NCI-H774 (cell line): ENCODE measurements at places on chromosomes 11 and 22.

- DNase-seq: no peak
Measured at GRCh38 chr11:19441752-19442553, 201.2 kb upstream of the E2F8 start.

DNA sequence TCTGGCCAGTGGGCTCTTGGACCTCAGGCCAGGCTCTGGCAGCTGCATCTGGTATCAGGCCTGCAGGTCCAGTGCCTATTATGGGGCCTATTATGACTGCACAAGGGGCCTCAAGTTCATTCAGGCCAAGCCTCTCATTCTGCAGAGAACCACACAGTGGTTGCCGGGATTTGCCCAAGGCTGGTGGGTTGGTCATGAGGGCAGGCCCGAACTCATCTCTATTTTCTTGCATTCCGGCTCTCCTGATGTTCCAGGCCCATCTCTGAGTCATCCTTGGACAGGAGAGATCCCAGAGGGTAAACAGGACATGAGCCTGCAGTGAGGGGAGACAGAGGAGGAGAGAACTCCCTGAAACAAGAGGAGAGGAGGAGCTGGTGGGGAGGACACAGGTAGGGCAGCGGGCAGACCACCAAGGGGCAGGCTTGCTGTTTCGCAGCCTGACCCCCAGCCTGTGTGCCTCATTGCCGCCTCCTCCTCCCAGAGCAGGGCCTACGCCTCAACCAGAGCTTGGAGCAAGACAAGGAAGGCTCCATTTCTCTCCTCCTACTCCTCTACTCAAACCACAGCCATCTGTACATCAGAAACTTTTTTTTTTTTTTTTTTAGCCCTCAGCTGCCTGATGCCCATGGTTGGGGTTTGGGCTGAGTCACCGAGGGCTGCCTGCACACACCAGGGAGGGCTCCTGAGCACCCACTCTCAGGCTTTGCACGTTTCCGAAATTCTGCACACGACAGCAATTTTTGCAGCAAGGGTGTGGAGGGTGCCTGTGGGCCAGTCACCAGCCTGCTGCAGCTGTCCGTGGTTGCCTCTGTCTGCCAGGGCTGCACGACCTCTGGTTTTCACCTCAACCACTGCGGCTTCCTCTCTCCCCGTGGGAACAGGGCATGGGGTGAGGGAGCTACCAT is 12.7 kb upstream of the TREH start:
- DNase-seq: no peak

DNA sequence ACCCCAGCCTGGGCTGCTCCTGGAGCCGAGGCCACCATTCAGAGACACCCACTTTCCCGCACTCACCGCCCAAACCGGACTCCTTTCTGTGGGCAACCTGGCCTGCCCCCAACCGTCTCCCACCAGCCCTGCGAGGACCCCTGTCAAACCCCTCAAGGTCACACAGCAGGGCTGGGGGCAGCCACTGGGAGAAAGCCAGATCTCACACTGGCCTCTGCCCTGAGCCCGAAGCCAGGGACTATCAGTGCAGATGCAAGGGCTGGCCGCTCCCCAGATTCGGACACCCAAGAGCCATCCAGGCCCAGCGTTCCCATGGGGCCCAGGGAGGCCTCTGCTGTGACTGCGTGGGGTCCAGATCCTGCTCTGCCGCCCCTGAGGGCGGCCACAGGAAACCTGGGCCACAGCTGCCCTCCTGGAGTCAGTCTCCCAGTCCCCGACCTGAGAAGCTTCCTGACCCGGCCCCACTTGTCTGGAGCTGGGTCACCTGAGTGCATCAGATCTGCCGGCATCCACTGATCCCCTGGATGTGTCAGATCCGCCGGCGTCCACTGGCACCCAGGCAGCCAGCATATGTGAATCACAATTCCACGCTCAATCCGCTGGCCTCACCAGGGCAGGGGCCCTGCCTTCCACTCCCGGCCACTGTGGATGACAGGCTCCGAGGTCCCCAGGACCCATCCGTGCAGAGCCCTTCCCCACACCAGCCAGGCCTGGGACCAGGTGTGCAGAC is 139.7 kb downstream of the BRD1 start:
- no peak for DNase-seq

DNA sequence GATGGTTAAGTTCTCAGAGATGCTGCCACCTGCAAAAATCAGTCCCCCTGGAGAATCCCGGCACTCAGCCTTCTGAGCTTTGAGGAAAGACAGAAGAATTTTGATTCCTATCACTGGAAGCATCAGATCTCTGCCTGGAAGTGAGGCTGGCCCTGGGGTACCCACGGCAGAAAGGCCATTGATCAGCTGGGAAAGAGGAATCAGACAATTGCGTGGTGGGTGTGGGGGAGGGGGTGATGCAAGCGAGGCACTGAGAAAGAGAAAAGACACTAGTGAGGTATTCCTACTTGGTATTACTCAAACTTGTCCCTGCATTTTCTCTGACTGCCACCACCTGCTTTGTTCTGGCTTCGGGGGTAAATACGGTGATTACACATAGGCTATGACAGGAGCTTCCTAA is 96.1 kb downstream of the FEZ1 start:
- no peak for DNase-seq

- DNase-seq: no peak
Measured at GRCh38 chr22:43183496-43184277, 3.2 kb downstream of the TTLL12 start.

DNA sequence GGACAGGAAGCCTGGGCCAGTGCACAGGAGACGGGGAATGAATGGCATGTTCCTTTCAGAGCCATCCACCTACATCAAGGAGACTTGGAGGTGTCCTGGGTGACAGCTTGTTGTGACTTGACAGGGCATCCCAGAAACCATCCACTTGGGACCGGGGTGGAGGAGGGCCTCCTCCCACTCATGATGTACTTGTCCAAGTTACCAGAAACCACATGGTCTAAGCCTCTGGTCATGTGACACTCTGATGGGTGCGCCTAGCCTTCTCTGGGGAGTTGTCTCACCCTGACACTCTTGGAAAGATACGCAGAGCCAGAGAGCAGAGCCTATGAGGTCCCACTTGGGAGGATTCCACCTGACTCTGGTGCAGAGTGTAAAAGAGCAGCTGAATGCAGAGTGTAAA is 21.6 kb upstream of the FXYD6 start:
- no peak for DNase-seq

- no peak for DNase-seq
Measured at GRCh38 chr11:62792202-62792575, 383 bp upstream of the TMEM223 start.

DNA sequence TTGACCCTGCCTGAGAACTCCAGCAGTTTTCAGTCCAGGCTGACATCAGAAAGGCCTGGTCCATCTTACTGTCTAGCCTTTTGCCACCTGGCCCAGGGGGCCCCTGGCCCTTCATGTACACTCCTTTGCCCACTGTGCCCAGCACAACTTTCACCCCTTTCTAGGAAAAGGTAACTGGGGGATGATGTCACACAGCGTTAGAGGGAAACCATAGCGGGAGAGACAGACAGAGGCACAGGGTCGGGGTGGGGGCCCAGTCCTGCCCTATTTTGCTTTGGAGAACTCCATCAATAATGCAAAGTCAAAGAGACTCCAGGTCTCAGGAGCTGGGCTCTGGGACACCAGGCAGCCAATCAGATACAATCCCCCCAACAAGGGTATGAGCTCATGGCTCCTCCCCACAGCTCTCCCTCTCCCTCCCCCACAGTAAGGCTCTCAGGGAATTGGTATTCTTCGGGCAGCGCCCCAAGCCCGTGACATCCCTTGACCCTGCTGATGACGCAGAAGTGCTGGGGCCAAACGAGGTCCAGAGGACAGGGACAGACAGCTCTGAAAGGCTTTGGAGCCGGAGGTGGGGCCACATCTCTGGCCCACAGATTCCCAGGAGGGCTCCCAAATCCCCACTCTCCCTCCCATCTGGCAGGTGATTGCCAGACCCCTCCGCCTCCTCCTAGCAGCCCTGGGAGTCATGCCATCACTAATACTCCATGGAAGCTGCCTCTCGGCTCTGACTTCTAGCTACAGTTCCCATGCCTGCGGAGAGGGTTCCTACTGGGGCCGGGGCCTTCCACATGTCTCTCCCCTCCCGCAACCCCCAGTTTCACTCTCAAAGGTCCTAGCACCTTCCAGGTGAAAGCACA is 5.9 kb downstream of the USP2 start:
- no peak for DNase-seq

- no peak for DNase-seq
Measured at GRCh38 chr11:130165601-130166456, 6.2 kb downstream of the ST14 start.

GRCh38 chr22:39351689-39352214 is 2.0 kb downstream of the SYNGR1 start:
- DNase-seq: no peak

DNA sequence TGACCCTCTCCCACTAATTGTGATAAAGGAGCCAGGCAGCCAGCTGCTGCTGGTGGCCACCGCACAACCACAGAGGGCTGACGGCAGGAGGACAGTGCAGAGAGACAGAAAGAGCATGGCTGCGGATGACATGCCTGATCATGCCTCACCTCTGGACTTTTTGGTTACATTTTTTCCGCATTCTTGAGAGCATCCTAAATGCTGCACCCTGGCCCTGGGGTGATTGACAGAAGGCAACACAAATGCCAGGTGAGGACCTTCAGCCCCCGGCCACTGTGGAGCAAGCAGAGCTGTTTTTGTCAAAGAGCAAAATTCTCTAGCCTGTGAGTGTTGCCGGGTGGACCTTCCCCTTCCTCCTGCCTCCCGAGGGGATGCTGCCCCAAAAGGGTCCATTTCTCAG is 78.5 kb downstream of the RPS6KA4 start:
- no peak for DNase-seq
